CD8-positive, alpha-beta T cell (primary cell): ENCODE measurements at places on chromosomes 12 and 14. TPM values are rescaled to one million over a fixed set of nuclear protein-coding genes. Genes with fewer than 3 reads are reported as not detected.

RD3L gene
- total RNA-seq, result not detected

MORN3 gene
- total RNA-seq, result 7.5 TPM

PCED1B gene
- 33.7 TPM for total RNA-seq

IL26 gene
- total RNA-seq, result not detected

FAM90A1 gene
- total RNA-seq, result 0.17 TPM

SERPINA5 gene
- total RNA-seq, result not detected

TSPAN19 gene
- not detected for total RNA-seq

P3H3 gene
- total RNA-seq, result 3.4 TPM

ASCL1 gene
- total RNA-seq, result not detected

VDR gene
- total RNA-seq, result 0.92 TPM

IFNG-AS1 gene
- total RNA-seq, result 2.1 TPM

GSC gene
- not detected for total RNA-seq

KRT74 gene
- not detected for total RNA-seq

TSPAN31 gene
- total RNA-seq, result 8.0 TPM

TSHR gene
- not detected for total RNA-seq

NOXRED1 gene
- total RNA-seq, result 0.22 TPM

RERG gene
- not detected for total RNA-seq

MDGA2 gene
- total RNA-seq, result not detected

TMEM30B gene
- 11.5 TPM for total RNA-seq

CNIH1 gene
- 55.6 TPM for total RNA-seq
